HTR-8/SVneo (cell line): ENCODE measurements at places on chromosomes 12 and 14.
A peak's percentile ranks its signal among the peaks of the same experiment; 100 is the strongest.

- DNase-seq: no peak
Observed at GRCh38 chr14:74647061-74647677, 35.1 kb upstream of the LTBP2 start.

GRCh38 chr14:21346532-21347135 is 37.2 kb downstream of the SUPT16H start:
- no peak for DNase-seq

GRCh38 chr14:23352506-23353432 is at the start of gene SLC22A17:
SLC22A17 (minus strand) TSS chr14:23352887.
- peak; percentile 78 for DNase-seq

- no peak for DNase-seq
Observed at GRCh38 chr12:112862636-112863290, 44.0 kb upstream of the OAS1 start.

DNA sequence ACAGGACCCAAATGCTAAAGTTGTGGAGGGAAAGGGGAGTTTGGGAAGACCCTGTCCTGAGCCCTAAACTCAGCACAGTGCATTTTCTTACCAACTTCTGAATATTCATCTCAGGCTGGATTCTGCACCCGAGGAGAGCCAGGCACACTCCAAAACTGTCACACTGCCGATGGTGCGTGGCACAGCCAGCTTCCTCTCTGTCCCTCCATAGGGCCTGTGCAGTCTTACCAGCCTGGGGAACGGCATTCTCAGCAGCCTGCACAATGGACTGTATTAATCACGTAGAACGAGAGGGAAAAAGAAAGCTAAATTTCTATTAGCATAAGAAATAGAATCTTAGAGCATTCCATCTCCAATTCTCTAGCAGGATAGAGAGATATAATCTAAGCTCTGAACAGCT is 71.3 kb upstream of the GPATCH2L start:
- DNase-seq: no peak

DNA sequence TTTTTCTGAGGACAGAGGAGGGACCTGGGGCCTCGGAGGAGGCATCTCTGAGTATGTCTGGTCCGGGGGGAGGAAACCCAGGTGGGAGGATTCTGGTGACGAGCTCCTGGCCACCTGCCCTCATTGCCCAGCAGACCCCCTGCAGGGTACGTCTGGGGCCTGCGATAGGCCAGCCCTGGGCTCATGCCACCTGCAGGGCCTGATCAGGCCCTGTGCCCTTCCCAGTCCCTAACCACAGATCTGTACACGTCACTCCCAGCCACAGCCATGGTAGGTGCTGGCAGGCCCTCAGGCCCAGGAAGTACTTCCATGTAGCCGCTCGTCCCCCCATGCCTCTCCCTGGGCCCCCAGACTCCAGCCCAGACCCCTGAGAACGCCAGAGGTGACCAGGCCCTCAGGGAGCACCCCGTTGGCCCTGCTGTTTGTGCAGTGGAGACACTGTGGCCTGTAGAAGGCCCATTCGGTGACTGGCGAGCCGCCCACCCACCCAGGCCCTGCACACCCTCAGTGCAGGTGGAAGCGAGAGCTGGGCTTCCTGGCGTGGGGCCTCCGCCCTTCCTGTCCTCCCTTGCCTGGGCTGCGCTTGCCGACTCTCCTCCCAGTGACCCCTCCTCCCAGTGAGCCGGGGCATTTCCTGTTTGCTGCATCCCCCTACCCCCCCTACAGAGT is 5.7 kb downstream of the INF2 start:
- no peak for DNase-seq

GRCh38 chr12:101931498-101932326 is 54.3 kb downstream of the DRAM1 start:
- no peak for DNase-seq

- DNase-seq: no peak
Observed at GRCh38 chr14:23409475-23409874, 1.4 kb upstream of the MYH6 start.

DNA sequence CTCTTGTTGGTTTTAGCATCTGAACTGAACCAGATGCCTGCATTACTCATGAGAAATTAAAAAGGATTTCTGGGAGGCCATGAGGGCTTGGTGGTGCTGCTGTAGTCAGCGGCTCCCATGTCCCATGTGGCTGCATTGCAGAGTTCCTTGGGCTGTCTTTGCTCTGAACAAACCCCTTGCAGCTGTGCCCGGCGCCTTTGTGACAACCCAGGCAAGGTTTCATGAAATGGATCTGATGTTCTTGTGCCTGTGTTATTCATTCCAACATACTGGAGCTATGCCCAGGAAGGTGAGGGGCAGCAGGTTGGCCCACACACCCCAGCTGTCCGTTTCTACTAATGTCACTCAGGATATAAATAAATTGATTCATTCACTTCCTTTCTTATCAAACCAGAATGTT is 40.8 kb downstream of the TGFB3 start:
- no peak for DNase-seq

GRCh38 chr14:31292937-31293616 is 85.5 kb upstream of the HECTD1 start:
- no peak for DNase-seq

GRCh38 chr12:75870878-75871277 is 160.7 kb downstream of the PHLDA1 start:
- no peak for DNase-seq

- DNase-seq: no peak
Observed at GRCh38 chr12:51901881-51902280, 5.4 kb upstream of the ACVRL1 start.

DNA sequence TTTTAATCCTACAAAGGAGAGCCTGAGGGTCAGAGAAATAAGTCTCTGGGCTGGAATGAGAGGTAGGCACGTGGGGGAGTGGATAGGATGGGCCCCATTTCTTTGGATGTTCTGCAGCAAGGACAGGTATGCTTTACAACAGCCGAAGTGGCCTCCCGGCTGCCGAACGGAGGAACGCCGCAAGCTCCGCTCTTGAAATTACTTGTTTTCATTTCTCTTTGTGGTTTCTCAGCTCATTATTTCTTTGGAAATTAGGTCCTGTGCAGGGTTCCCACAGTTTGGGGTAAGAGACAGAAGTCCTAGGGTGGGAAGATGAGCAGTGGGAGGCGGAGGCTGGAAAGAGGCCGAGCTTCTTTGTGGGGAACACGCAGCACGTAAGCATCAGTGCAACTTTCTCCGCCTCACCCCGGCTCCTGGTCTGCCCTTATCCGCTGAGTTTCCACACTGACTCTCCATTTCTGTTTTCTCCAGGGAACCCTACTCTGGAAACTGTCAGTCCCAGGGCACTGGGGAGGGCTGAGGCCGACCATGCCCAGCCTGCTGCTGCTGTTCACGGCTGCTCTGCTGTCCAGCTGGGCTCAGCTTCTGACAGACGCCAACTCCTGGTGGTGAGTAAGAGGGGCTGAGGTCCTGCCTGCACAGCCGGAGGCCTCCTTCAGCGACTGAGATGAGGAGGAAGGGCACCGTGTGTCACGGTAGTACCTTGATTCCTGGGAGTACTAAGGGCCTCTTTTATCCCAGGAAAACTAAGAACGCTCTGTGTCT is 2.0 kb downstream of the WNT5B start:
- no peak for DNase-seq

- DNase-seq: no peak
Observed at GRCh38 chr14:71206123-71206522, 298.9 kb downstream of the PCNX1 start.

GRCh38 chr14:56482310-56482911 is 97.2 kb upstream of the TMEM260 start:
- peak; percentile 57 for DNase-seq

GRCh38 chr12:125518074-125518473 is 452.8 kb downstream of the AACS start:
- DNase-seq: no peak

DNA sequence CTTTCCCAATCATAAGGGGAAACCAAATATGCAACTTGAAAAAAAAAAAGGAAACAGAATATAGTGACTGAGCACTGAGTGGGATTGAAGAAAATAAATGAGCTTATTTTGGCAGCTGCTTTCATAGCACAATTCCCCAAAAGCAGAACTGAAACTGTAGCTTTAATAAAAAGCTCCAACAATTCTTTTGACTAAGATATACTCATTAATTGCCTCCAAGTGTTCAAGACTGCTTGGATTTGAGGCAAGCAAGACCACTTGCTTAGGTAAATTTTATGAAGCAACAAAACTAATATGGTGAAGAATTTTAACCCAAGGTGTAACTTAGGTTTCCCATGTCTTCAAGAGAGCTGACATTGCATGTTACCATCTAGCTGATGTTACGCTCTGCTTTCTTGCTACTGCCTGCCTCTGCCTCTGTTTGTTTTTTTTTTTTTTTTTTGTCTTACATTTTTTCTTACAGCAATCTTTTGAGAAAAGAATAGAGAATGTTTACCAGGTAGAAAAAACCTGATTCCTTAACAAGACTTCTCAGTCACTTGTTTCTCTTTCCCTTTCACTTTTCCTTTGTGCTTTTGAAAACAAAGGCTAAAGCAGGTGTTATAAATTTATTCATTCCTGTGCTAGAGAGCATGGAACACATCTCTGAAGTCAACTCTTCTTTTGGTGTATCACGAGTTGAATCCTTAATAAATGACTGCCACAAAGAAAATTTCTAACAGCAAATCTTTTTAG is 134.4 kb downstream of the BCAT1 start:
- no peak for DNase-seq

GRCh38 chr14:101024686-101025085 is 121.2 kb upstream of the RTL1 start:
- DNase-seq: no peak

DNA sequence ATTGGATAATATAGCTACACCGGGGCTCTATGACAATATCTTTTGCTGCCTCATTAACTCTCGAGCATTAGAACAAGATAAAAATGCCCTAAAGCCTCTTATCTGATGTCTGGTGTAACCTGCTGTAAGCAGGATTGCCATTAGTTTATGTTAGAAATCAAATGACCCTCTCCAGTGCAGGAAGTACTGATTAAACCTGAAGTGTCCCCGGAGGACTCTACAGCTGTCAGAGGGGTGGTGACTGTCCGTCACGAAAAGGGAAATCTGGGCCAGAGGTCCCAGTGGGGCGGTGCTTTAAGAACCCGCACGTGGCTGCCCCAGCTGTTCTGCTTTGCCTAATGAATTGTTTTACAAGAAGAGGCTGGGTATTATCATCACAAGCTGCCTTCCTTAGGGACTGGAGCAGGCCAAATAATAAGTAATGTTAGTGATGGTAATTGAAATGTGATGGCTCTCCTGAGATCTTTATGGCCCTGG is 55.7 kb downstream of the LIN52 start:
- no peak for DNase-seq

DNA sequence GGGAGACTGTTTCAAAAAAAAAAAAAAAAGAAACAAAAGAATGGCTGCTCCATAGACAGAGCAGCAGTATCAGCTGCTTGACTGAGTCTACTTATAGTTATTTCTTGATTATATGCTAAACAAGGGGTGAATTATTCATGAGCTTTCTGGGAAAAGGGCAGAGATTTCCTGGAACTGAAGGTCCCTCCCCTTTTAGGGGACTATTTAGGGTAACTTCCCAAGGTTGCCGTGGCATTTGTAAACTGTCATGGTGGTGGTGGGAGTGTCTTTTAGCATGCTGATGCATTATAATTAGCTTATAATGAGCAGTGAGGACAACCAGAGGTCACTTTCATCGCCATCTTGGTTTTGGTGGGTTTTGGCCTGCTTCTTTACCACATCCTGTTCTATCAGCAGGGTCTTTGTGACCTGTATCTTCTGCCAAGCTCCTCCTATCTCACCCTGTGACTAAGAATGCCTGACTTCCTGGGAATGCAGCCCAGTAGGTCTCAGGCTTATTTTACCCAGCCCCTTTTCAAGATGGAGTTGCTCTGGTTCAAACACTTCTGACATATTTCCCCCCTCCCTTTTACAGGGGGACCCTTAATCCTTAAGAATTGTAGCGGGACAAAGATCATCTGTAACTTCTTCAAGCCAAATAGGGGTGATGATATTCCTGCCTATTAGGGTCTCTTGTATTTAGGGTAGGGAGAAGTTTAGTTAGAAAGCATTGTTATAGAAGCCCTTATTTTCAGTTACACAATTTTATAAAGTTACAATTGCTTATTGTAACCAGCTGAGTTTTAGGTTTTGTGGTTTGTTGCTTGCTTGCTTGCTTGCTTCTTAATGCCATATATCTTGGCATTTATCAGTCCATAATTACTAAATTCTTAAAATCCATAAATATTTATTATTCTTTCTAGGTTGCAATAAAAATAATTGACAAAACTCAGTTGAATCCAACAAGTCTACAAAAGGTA is 42.5 kb downstream of the MARK3 start:
- no peak for DNase-seq

- no peak for DNase-seq
Observed at GRCh38 chr12:110732572-110732971, 10.1 kb downstream of the PPP1CC start.

DNA sequence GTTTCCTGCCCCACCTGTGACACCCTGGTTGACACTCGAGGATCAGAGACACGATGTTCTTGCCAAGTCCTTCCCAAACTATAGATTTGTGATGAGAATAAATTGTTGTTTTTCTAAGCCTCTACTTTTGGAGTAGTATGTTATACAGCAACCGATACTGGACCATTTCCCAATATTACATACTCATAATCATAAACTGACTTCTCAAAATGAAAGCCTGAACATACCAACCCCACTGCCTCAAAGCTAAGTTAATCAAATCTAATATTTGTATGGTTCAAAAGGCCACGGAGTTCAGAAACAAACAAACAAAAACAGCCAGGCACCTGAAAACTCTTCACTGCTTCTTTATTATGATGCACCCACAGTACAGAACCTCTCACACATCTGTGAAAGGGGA is 52.3 kb upstream of the GPHB5 start:
- DNase-seq: no peak

- DNase-seq: no peak
Observed at GRCh38 chr12:88810806-88811205, 230.5 kb upstream of the KITLG start.

DNA sequence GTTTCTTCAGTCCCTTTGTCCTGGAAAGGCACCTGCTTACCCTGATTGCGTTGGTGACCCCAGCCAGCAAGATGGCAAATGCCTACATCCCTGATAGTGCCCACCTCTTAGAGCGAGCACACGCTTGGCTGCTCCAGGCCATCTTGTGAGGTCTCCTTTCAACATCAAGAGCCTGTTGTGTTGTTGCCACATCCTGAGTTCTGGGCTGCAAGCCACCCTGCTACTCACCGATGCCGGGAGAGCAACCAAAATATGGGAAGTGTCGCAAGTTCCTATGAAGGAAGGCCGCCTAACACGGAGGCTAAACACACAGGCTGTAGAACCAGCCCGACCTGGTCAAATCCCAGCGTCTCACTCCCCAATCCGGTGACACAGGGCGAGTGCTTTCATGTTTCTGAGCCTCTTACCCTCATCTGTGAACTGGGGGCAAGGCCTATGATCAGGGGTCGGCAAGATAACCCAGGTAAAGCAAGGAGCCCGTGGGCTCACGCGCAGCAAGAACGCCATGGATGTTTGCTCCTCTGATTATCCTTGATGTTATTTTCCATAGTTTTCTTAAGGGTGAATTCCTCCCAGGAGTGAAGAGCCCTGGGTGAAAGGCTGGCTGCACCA is 98.4 kb downstream of the LGMN start:
- DNase-seq: no peak

GRCh38 chr12:34106172-34106571 is 83.9 kb downstream of the ALG10 start:
- no peak for DNase-seq

DNA sequence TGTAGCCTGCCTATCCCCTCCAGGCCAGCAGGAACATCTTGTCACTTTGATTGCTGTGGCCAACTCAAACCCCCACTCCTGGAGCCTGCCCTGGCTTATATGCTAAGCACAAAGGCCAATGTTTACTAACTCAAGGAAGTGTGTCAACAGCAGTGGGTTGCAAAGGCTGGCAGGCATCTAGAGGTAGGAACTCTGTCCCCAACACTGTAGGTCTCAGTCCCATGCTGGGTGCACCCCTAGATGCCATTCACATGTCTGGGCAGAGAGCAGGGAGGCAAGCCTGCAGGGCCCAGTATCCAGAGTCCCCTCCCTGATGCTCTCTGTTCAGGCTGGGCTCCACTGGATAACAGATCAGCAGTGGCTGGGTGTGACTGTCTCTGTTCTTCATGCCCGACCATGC is 1.6 kb upstream of the HPD start:
- DNase-seq: no peak
